CD4-positive, alpha-beta T cell treated with Interleukin-4 for 1 hour (primary cell): ENCODE measurements at places on chromosomes 13 and 19.
A peak's percentile ranks its signal among the peaks of the same experiment; 100 is the strongest.

GRCh38 chr19:46022431-46023310 is at the start of gene PGLYRP1:
PGLYRP1 (minus strand) TSS chr19:46023053; CDS start chr19:46023021, 32 bp downstream.
- no peak for DNase-seq

DNA sequence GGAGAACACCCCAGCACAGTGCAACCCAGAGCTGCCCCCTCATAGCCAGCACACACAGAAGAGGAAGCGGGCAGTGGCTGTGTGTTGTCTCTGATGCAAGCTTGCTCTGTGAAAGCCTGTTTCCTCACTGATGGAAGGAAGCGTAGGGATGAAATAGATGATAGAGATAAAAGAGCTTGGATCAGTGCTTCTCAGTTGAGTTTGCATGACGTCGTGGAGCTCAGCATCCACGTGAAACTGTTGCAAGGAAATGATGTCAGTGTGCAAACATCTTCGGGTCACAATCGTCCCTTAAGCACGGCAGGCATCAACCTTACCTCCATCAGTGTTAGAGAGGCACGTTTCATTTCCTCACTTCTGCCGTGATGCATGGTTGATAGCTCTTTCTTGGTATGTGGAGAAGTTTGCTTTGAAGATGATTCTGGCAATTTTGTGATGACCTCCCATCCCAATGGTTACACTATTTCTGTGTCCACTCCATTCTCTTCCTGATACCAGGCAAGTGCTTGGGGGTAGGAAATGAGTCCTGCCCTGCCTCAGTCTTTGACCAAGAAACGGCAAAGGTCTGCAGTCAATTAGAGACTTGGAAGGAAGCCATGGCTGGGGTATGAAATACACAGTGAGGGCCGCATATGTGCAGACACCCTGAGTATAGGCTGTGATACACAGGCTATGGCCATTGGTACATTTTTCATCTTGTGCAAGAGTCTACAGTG is 183.0 kb downstream of the ZNF536 start:
- no peak for DNase-seq

GRCh38 chr19:46849610-46850009 is 1.0 kb downstream of the AP2S1 start:
- DNase-seq: no peak

DNA sequence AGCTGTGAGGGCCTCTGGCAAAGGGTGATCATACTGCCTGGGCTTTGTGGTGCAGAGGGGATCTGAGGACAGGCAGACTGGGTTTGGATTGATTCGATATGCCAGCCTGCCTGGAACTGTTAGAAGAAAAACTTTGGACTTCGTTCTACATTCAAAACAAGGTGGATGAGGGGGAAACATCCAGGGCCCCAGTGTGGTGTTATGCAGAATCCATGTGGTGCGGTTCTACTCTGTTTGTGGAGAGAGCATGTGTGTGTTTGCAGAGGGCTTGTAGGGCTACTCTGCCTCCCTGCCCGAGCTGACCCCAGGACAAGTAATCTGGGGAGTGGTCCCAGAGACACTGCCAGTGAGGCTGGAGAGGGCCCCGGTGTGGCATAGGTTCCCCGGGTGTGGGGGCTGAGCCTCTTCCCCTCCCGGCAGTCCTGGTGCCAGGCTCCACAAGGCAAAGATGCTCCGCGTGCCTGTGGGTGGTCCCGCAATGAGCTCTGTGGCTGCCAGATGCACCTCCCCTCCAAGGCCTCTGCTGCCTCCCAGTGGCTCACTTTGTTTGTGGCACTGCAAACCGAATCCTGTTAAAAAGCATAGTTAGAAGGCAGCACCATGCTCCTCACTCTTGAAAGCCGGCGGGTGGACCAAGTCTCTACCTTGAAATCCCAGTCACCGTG is 22.3 kb upstream of the TFDP1 start:
- peak; percentile 57 for DNase-seq

DNA sequence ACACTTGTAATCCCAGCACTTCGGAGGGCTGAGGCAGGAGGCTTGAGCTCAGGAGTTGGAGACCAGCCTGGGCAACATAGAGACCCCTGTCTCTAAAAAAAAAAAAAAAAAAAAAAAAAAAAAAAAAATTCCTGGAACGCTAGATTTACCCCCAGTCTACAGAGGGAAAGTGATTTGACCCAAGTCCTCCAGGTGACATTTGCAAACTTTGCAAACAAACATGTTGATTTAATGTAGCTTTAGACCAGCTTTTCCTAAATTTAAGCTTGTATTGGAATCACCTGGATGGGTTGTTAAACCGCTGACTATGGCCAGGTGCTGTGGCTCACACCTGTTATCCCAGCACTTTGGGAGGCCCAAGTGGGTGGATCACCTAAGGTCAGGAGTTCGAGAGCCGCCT is 8.4 kb downstream of the CPT1C start:
- no peak for DNase-seq

DNA sequence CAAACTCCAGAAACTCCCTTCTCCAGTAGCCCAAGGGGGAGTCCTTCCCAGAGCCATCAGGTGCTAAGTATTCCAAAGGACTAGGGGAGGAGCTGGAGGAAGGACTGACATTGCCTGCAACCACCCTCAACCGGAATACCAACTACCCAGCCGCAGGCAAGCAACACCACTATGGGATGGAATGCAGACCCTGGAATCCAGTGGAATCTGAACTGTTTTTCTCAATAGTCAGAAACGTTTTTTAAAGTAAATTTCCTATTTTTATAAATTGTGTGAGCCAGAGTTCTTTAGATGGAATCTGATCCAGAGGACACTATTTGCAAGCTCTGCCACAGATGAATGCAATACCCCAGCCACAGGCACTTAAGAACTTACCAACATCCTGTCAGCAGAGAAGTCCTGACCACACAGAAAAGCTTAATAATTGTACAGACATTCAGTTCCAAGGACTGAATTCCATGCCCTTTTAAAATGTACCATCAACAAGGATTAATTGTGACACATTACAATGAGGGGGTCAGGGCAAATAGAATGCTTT is 92.1 kb downstream of the USP12 start:
- no peak for DNase-seq

GRCh38 chr19:15432018-15432494 is 13.3 kb upstream of the AKAP8L start:
- no peak for DNase-seq

DNA sequence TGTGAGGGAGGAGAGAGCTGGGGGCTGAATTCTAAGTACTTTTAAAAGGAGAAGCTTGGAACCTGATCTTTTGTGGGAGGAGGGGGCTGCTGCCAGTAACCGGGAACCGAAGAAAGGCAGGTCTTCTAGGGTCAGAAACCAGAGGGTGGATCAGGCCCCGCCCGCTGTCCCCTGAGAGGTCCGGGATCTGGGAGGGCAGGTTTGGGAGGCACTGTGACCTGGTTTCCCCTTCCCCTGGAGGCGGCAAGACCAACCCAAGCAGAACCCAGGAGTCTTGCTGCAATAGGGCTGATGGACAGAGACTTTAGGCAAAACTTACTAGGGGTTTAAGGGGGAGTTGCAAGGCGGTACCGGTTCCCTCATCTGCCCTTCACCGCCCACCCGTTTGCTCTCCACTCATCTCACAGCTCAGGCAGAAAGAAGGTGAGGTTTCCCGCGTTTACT is 707 bp upstream of the KLK8 start:
- DNase-seq: no peak

DNA sequence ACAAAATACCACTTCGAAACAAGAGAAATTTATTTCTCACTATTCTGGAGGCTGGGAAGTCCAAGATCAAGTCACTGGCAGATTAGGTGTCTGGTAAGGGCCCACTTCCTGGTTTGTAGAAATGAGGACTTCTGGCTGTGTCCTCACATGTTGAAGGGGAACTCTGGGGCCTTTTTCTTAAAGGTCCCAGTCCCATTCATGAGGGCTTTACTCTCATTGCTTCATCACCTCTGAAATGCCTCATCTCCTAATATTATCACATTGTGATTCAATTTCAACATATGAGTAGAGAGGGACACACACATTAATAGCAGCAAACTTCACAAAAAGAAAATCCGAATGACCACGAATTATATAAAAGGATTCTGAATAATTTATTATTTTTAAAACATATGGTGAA is 21.6 kb upstream of the SIGLEC14 start:
- no peak for DNase-seq

DNA sequence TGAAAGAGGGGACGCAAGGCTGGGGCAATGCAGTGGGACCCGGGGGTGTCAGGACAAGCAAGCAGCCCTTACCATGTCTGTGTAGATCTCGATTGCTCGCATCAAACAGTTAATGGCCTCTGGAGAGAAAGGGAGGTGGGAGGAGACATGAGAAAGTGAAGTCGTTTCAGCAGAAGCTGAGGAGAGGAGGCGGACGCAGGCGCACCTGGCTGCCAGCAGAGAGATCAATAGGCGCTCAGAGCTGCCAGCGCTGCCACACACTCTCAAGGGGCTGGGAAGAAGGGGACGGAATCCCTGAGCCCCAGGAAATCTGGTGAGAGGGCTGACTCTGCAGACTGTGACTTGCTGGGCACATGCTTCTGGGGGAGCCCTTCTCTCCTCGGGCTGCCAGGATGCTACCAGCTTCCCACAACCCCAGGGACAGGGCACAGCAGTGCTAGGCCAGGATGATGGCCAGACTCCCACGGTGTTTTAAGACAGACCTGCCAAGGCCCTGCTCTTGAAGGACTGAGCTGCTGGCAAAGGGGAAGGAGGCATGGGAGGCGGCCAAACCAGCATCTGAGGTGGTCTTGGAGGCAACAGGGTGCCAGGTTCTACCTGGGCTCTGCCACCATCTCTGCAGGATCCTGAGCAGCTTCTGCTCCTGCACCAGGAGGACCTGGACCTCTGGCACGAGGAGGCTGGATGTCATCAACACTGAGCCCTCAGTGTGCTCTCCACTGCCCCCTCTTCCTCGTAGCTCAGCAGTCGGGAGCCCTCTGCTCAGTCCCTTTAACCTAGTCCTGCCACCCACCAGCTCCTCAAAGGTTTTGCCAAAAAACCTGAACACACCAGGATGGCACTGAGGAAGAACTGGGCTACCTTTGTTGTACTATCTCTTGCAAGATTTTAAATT is 11.7 kb upstream of the KPTN start:
- no peak for DNase-seq

GRCh38 chr13:43879755-43880181 is at the start of gene LACC1:
LACC1 (plus strand) TSS chr13:43879904; CDS start chr13:43880986, 1,082 bp downstream.
- DNase-seq: no peak

GRCh38 chr13:25167382-25168174 is 4.5 kb downstream of the AMER2 start:
- DNase-seq: no peak

GRCh38 chr13:79365981-79366380 is 40.1 kb downstream of the RBM26 start:
- no peak for DNase-seq
